GM10248 (cell line): ENCODE measurements at places on chromosomes 2 and 18.

GRCh38 chr18:21900605-21901352 is 160.2 kb downstream of the MIB1 start:
- DNase-seq = no peak

- no peak for DNase-seq
Measured at GRCh38 chr2:234679741-234680687, 183.1 kb upstream of the ARL4C start.

DNA sequence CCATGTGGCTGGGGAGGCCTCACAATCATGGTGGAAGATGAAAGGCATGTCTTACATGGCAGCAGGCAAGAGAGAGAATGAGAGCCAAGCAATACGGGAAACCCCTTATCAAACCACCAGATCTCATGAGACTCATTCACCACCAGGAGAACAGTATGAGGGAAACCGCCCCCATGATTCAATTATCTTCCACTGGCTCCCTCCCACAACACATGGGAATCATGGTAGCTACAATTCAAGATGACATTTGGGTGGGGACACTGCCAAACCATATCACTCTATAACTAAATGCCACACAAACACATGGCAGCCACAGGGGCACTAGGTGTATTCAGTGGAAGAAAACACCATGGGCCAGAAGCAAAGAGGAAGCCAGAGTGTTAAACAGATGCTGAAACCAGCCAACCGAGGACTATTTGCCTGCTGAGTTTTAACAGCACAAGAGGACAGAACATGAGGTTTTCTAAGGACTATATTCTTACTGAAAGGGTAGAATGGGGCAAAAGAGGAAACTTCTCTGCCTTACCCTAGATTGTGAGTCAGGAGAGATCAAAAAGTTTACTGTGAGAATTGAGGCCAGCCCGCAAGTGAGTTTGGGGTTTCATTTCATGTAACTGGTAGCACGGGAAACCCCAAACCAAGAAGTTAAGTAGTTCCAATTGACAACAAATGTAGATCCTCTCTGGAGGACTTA is 49.2 kb downstream of the SIGLEC15 start:
- DNase-seq = peak; percentile 54

GRCh38 chr18:11179959-11180519 is 30.7 kb upstream of the PIEZO2 start:
- DNase-seq = no peak

DNA sequence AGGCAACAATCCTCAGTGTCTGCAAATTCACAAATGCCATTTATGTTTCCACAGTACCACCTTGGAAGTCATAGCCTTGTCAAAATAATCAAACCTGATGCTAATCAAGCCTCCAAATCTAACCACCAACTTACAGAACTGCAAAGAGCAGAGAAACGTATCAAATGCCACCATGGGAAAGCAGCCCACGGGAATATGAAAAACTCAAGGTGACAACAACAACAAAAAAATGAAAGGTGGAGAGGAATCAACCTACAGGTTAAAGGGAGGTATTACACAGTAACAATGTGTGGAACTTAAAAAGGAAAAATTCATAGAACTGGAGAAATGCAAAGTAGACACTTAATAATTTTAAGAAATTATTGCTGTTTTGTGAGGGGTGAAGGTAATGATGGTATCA is 46.7 kb downstream of the CD226 start:
- DNase-seq = no peak

DNA sequence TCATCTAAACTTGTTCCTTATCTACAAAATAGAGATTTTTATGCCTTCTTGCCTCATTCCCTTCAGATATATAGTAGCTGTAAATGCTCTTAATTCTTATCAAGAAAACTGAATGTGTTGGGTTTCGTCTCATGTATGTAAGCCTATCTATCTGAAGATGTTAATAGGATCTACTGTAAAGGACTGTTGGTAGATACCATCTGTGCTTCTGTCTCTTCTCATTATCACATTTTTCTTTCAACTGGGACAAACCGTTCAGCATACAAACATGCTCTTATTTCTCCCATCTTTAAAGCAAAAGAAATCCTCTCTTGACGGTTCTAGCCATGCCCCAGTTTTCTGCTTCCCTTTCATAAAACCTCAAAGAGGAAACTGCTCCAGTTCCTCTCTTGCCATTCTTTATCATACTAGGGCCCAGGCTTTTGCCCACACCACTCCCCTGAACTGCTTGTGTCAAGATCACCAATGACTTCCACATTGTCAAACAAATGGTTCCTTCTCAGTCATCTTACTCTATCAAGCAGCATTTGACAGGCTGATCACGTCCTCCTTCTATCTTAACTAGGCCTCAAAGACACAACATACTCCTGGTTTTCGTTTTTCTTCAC is 88.7 kb downstream of the ARHGEF33 start:
- no peak for DNase-seq

GRCh38 chr2:136844546-136844945 is 79.2 kb downstream of the THSD7B start:
- DNase-seq = no peak

- DNase-seq = no peak
Measured at GRCh38 chr2:32952761-32953476, 6.2 kb downstream of the LTBP1 start.

DNA sequence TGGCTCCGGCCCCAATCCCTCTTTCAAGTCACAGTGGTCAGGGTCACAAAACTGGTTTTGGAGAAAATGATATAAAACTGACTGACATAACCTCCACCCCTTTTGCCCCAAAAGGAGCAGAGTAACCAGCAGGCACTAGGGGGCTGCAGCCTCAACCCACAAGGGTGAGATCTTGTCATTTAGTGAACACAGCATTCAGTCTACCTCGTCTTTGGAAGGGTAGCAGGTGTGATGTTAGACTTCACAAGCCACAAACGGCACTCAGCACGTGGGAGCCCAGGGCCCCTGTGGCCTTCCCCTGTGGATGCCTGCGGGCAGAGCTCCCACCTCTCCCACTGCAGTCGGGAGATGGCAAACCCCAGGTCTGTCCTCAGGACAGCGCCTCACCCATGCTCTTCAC is 372.1 kb upstream of the MYT1L start:
- no peak for DNase-seq

GRCh38 chr2:158935617-158936016 is 32.8 kb upstream of the TANC1 start:
- no peak for DNase-seq

DNA sequence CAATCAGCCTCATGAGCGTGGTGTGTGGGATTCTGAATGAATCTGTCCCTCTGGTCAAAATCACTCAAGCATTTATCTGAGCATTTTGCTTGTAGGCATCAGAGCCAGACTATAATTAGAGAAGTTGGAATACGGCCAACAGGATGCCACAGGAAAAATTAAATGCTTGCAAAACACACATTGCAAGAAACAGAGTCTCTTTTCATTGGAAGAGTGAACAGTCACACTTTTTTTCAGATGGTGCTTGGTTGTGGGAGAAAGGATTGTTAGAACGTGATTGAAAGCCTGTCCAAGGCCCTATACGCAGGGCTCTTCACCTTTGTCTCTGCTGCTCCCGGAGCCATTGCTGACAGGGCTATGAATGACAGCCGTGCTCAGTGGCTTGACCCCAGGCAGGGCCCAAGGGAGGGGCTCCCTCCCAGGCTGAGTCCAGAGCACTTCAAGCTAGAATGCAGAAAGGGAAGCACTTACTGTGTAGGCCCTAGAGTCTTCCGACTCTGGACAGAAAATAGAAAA is 59.8 kb downstream of the SNTG2 start:
- no peak for DNase-seq

DNA sequence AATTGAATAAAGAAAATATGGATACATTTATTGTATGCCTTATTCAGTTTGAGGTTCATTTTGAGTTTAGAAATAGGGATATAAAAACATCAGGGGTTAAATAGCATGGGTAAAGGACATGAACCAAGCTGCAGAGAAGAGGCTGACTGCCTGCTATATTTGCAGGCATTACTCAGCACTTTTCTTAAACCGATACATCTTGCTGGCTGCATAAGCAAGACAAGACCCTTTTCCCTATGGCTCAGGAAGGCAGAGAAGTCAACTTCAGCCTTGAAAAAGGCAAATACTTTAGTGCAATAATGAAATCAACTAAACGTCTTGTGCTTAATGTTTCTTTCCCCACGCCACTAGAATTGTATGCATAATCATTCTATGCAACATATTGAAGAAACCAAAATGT is 36.4 kb downstream of the SCN1A start:
- no peak for DNase-seq

DNA sequence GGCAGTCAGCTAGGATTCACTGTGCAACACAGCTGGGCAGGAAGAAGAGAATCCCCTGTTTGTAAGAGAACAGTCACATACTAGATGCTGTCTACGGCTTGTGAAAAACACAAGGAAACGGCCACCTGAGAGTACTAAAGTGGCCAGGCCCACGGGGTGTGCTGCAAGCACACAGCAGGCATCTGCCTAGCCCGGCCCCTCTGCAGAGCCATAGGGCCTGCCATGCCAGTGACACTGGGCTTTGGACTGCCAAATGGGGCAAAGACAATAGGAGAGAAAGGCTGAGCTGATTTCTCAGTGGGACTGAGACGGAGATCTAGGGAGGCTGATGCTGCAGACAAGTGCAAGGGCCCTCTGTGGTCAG is 10.3 kb downstream of the TUBB6 start:
- DNase-seq = no peak

DNA sequence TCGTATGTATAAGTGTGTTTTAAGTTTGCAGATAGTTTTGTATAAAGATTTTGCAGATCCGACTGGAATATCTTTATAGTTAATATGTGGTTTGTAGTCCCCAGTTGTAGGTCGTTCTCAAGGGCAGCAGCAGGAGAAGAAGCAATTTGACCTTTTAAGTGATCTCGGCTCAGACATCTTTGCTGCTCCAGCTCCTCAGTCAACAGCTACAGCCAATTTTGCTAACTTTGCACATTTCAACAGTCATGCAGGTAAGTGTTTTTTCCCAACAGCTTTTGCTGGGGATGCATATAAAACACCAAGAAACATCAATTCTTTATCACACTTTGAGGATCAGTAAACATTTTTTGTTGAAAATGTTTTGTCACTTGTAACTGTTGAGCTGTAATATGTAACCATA is 52.7 kb downstream of the AGFG1 start:
- no peak for DNase-seq

DNA sequence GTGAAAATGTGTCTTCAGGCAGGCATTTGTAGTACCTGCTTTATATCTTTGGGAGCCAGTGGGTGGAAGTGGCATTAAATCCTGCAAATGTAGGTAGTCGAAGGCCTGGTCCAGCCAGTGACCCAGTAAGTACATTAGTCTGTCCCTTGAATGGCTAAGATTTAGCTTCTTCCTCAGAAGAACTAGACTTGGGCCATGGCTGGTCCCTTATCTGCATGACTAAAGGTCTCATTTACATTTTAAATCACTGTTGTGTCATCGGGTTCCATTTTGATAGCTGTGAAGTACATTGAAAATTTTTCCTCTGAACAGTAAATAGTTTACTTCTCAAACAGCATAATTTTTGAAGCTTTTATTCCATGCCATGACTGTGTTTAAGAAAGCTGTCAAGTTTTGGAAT is 438.4 kb upstream of the KLHL29 start:
- DNase-seq = no peak

DNA sequence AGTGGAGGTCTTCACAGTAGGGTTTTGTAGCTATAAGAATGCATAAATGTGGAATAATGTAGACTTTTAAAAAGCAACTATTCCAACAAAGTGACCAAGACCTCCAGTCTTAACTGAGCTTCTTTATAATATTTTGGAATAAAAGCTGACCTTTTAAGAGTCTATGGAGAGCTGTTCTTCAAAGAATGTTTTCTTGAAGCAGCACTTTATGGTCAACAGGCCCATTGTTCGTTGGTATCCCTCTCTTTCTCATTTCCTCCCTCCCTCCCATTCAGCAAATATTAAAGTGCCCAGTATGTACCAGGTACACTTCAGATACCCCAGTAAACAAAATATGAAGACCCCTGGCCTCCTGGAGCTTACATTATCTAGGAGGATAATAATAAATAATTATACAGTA is 140.1 kb upstream of the SMAD7 start:
- no peak for DNase-seq

GRCh38 chr18:54532222-54532621 is 58.8 kb upstream of the DYNAP start:
- DNase-seq = no peak

GRCh38 chr2:8243748-8244400 is 438.0 kb upstream of the ID2 start:
- no peak for DNase-seq

GRCh38 chr2:98828793-98829371 is 98.0 kb upstream of the MGAT4A start:
- no peak for DNase-seq

DNA sequence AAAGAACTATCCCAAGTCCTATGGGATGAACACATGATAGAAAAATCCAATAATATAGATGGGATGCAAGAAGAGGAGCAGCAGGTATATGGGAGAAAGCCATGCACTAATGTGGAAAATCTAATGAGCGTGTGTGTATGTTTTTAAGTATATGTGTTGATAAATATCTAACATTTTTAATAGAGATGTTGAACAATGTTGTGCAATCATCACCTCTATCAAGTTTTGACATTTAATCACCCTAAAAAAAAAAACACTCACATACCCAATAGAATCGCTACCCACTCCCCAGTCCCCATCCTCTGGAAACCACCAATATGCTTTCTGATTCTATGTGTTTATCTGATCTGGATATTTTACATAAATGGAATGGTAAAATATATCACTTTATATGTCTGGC is 983.7 kb downstream of the SUCLG1 start:
- DNase-seq = no peak

- no peak for DNase-seq
Measured at GRCh38 chr18:45222180-45222579, 393.1 kb upstream of the SLC14A2 start.

- no peak for DNase-seq
Measured at GRCh38 chr2:219688560-219689445, 61.4 kb downstream of the SLC4A3 start.

- DNase-seq = peak; percentile 47
Measured at GRCh38 chr18:26383454-26384270, 157.4 kb downstream of the TAF4B start.

GRCh38 chr2:158497486-158497885 is 40.7 kb downstream of the PKP4 start:
- no peak for DNase-seq

DNA sequence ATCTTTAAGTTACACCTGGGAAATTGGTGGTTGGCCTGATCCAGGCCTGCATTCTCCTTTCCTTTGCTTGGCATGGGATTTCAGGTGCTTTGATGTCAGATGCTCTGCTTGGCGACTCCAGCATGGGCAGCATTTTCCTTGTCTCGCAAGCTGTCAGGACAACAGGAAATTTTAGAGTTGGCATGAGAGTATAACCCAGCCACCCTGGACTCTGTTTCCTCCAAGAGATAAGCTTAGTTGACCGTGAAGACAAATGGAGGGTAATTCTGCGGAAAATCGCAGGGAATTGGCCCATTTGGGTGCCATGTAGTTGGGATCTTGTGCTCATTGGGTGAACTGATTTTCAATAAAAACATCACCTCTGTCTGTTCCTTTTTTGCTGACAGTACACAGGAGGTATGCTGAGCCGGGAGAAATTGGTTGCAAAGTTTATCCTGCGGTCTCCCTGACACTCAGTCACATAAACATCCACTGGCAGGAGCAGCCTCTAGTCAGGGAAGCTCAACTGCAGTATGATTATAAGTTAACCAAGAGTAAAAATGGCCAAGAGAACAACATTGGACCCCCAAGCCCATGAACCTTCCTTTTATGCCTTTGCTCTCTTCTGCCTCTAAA is 409.9 kb downstream of the SETBP1 start:
- DNase-seq = no peak
